Fibroblast of lung (primary cell): ENCODE measurements at places on chromosomes 3 and 15. TPM values are rescaled to one million over a fixed set of nuclear protein-coding genes. Genes with fewer than 3 reads are reported as not detected.

The EAF2 gene
- total RNA-seq = 2.1 and 2.8 TPM in 2 replicates

The CADPS gene
- total RNA-seq = 33.1 and 63.1 TPM in 2 replicates

The SLC2A2 gene
- not detected in 2 replicates for total RNA-seq

The DNAH12 gene
- under 0.01 and 0.17 TPM in 2 replicates for total RNA-seq

The TRIM42 gene
- total RNA-seq = not detected in 2 replicates

The OPA1 gene
- total RNA-seq = 53.2 and 63.9 TPM in 2 replicates

The ZNF770 gene
- total RNA-seq = 43.4 and 44.6 TPM in 2 replicates

The ADAMTS17 gene
- under 0.01 and 0.17 TPM in 2 replicates for total RNA-seq

The LRRC34 gene
- 1.8 and 2.0 TPM in 2 replicates for total RNA-seq

The SHF gene
- 3.3 and 3.6 TPM in 2 replicates for total RNA-seq

The LRIG1 gene
- 82.4 and 104 TPM in 2 replicates for total RNA-seq

The CD96 gene
- under 0.01 TPM in 1 of 2 replicates, not detected in the other for total RNA-seq

The CSPG5 gene
- total RNA-seq = under 0.01 and 0.17 TPM in 2 replicates

The CNTN3 gene
- total RNA-seq = 3.9 and 8.3 TPM in 2 replicates

The ADIPOQ gene
- not detected in 2 replicates for total RNA-seq

The MORC1 gene
- total RNA-seq = not detected in 2 replicates

The FGF7 gene
- 488 and 527 TPM in 2 replicates for total RNA-seq

The MST1 gene
- 5.1 and 6.6 TPM in 2 replicates for total RNA-seq

The SPESP1 gene
- 4.6 and 8.2 TPM in 2 replicates for total RNA-seq

The MAGEL2 gene
- total RNA-seq = under 0.01 TPM in 2 replicates

The REC114 gene
- total RNA-seq = not detected in 2 replicates

The MCF2L2 gene
- under 0.01 TPM in 2 replicates for total RNA-seq

The C3orf52 gene
- 1.8 TPM in 2 replicates for total RNA-seq

The PAK6 gene
- total RNA-seq = under 0.01 TPM in 1 of 2 replicates, not detected in the other

The IL20RB gene
- total RNA-seq = 0.51 and 3.0 TPM in 2 replicates

The CADM2 gene
- under 0.01 TPM in 1 of 2 replicates, not detected in the other for total RNA-seq

The CDCP1 gene
- 16.9 and 56.1 TPM in 2 replicates for total RNA-seq

The PARP15 gene
- total RNA-seq = 0.26 and 1.2 TPM in 2 replicates

The HTR3E gene
- not detected in 2 replicates for total RNA-seq

The CCR9 gene
- not detected in 2 replicates for total RNA-seq

The RYR3 gene
- total RNA-seq = 0.17 and 0.26 TPM in 2 replicates

The CHRNA3 gene
- not detected in 2 replicates for total RNA-seq
